HL-60 (cell line): ENCODE measurements at places on chromosomes 2 and 18.

GRCh38 chr2:170122883-170123547 lies 54.9 kb upstream of the MYO3B start:
- DNase-seq = no peak

GRCh38 chr2:46136953-46137352 lies 160.3 kb upstream of the EPAS1 start:
- no peak for DNase-seq

DNA sequence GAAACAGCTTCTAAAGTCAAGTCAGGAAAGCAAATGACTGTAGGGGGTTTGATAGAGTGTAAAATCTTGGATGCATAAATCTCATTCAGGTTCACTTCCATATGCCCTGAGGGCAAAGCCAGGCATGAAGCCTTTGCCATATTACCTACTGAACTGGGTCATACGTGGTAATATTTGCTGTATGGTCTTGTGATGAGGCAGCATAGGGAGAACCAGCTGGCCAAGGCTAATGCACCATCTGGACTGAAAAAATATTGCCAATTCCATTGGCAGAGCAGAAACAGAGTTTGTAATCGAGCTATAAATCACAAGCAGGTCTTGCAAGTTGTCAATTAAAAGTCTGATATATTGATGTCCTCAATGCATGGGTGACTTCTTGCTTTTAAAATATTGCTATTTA lies 243.8 kb downstream of the ERBB4 start:
- no peak for DNase-seq

DNA sequence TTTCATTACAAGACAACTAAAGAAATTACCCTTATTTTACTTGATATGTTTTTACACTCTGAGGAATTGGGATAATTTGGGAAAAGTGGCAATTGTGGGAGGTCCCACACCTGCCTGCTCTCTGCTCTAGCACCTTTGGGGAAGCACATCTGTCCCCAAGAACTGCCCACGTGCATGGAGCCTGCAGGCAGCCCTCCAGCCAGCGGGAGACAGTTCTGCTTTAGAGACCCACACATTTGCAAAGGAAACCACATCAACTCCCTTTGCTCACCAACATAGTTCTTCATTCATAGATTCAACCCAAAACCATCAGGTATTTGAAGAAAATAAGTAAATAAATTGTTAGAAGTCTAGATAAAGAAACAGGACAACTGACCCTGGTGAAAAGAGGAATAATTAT lies 239.9 kb upstream of the ID2 start:
- peak; percentile 78 for DNase-seq

DNA sequence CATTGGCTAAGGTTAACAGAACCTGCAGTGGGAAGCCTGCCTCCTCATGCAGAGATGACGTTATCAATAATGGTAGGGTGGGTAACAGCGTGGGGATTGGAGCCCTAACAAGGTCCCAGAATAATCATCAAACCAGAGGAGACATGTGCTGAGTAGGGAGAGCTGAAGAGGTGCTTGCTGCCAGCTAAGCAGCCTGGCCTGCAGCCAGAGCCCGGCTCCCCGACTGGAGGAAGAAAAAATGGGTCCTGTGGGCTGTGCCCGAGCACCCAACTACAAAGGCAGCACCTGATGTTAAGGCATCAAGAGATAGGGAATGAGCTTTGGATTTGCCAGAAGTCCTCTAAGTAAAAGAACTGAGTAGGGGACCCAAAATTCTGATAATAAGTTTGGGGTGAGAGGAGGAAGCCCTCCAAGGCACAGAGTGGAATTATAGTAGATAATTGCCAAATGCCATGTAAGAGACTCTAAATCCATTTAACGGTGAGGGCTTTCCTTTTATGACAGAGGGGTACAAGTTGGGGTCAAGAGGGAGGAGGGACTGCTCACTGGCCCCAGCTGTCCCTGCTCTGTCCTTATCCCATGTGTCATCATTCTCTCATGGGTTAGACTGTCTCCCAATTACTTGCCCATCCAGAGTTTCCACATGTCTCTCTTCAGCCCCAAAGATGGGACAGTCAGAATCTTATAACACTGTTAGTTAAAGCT lies 156.1 kb downstream of the ANTXR1 start:
- DNase-seq = no peak

GRCh38 chr2:155309483-155309882 lies 611.0 kb downstream of the KCNJ3 start:
- no peak for DNase-seq

- no peak for DNase-seq
Measured at GRCh38 chr2:188788621-188789020, 185.6 kb upstream of the COL3A1 start.

DNA sequence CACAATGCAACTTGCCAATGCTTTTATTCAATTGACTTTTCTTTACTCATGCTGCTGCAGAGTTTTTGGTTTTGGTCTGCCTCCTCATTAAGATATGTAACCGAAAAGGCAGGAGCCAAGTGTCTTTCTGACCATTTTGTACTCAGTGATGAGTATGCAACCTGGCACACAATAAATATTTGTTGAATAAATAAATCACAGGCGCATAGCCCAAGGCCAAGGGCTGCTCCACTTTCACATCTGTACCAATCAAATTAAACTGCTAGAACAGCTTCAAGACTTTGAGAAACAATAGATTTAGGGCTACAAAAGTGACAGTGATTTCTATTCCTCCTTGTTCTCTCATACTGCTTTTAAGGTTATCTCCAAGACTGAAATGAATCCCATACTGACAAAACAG lies 828.2 kb downstream of the RNF144A start:
- no peak for DNase-seq

DNA sequence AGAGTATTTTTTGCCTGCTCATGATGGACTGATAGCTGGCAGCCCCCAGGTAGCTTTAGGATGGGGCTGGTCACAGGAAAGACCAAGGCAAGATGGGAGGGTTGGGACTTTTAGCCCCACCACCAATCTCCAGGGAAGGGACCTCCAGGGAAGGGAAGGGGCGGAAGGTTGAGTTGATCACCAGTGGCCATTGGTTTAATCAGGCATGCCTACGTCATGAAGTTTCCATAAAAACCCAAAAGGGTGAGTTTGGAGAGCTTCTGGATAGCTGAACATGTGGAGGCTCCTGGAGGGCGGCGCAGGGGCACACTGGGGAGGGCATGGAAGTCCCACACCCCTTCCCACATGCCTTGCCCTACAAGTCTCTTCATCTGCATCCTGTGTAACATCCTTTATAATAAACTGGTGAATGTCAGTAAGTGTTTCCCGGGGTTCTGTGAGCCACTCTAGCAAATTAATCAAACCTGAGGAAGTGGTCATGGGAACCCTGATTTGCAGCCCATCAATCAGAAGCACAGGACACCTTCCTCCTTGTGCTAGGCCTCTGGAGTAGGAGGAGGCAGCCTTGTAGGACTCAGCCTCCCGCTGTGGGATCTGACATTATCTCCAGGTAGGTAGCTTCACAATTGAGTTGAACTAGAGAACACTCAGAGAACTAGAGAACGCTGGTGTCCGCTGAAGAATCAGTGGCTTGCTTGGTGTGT lies 30.3 kb downstream of the RAB31 start:
- DNase-seq = no peak

DNA sequence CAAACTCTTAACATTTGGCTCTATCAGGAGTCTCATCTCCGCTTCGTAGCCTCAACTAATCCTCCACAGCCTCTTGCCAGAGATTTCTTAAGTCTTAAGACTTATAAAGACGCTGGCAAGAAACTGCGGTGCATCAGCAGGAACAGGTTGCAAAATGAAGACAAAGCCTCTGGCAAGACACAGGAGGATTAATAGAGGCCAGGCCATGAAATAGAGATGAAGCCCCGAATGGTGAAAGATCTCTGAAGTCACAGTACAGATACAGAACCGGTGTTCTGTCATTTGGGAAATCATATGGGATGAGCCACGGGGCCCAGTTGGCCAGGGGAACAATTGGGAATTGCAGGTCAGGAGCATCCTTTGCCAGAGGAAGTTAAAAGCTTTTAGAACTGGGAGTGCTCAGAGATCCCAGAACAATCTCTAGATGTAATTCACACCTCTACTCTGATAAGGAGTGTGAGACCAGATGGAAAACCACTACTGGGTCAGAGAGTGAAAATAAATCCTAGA lies 190.9 kb upstream of the FOSL2 start:
- DNase-seq = no peak

- DNase-seq = no peak
Measured at GRCh38 chr2:22521620-22522019, 863.4 kb upstream of the KLHL29 start.
